AG09309 (cell line): ENCODE measurements at places on chromosomes 12 and 14.

- DNase-seq: no peak
These were observed 5.0 kb upstream of the GAPDH start for GRCh38 chr12:6529291-6529737.

DNA sequence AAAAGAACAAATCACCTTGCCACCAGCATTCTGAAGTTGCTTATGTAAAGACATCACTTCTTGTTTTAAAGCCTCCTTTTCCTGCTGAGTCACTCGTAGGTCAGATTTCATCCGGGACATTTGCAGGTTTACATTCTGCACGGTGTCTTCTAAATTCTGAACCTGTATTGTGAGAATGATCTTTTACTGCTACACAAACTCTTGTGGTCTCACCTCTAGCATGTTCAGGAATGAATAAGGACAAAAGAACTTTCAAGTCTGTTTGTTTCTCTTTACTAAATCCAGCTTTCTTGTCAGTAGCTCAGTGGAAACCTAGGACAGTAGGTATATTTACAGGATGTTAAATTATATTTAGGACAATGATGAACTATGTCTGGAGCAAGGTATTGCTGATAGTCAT lies 73.5 kb upstream of the SAV1 start:
- no peak for DNase-seq

DNA sequence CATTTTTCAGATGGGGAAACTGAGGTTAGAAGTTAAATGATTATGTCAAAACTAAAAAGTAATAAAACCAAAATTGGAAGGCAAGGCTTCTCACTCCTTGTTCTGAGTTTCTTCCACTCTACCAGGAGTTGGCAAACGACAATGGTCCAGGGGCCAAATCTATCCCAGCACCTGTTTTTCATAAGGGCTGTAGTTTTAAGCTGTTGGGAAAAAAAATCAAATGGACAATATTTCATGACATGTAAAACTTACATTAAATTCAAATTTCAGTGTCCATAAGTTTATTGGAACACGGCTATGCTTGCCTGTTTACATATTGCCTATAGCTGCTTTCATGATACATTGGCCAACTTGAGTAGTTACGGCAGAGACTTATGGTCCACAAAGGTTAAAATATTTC lies 56.7 kb upstream of the TMCC3 start:
- no peak for DNase-seq

DNA sequence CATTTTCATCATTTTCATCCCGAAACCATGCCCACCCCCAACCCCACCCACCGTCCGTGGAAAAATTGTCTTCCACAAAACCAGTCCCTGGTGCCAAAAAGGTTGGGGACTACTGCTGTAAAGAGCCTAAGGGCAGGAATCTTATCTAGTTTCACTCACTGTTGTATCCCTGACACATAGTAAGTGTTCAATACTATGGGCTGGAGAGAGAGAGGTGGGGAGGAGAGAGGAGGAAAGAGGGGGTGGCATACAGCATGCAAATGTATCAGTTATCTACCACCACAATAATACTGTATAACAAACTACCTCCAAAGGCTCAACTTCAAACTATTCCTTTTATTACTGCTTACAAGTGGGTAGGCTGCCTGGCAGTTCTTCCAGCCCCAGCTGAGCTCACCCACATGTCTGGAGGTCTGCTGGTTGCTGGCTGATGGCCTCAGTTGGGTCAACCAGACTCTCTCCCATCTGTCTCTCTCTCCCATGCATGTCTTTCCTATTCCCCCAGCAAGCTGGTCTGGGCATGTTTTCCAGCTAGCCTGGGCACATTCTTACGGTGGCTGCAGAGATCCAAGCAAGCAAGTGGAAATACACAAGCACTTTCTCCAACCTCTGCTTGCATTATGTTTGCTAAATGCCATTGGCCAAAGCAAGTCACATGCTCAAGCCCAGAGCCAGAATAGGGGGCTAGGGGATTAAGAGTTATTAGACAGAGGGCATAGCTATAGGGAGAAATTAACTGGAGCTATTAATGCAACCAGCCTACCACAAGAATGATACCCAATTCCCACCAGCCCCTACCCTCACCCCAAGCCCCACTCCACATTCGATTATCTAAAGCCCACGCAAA lies 31.6 kb upstream of the FICD start:
- DNase-seq: no peak

- no peak for DNase-seq
These were observed 95.4 kb downstream of the CCER1 start for GRCh38 chr12:90859591-90859990.

- no peak for DNase-seq
These were observed 55.9 kb upstream of the TSPAN11 start for GRCh38 chr12:30870491-30871265.

DNA sequence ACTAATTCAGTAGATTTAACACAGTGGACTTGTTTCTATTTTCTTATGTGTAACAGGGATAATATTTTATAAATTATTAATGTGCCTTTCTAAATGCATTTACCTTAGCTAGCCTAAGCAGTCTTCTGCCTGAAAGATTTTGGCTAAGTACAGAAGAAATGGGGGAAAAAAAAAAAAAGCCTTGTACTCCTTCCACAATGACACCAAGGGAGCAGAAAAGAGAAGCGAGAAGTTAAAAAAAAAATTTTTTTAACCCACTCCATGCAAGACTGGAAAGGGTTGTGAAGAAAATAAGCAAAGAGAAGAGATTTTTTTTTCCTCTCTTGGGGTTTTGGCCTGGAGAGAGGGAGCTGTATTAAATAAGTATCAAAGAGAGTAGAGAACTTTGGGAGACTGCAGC lies 28.7 kb downstream of the NELL2 start:
- DNase-seq: no peak

DNA sequence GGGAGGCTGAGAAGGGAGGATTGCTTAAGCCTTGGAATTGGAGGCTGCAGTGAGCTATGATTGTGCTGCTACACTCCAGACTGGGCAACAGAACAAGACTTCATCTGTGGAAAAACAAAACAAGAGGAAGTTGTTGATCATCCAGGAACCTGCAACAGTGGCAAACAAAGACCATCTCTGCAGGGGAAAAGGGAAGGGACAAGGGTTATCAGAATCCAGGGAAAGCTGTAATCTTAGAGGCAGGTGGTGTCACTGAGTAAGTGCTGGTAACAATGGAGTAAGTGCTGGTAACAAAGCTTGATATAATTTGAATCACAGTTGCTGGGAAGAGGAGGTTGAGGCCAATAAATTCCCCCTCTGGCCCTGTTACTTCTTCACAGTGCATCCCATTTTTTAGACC lies 27.5 kb upstream of the DCN start:
- DNase-seq: no peak
